ENCODE measurements at places on chromosomes 2 and 18.

DNA sequence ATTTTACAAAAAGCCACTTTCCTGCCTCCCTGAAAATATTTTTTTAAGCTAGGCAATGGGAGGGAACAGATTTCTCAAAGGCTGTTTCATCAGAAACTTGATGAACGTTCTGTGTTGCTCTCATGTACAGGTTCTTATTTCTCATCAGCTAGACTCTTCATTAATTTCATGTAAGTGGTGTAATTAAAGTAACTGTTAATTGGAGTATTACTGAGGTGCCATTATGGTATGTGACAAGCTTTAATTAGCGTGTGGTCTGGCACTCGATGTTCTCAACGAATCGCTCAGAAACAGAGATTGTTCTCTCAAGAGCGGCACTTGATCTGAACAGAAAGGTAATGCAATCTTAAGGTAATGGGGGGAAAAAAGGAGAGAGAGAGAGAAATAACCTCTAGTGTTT is 81.9 kb upstream of the MYCN start:
- no peak for DNase-seq

GRCh38 chr2:38386377-38386776 is 9.3 kb upstream of the ATL2 start:
- no peak for DNase-seq

GRCh38 chr18:8988260-8988871 is 114.1 kb upstream of the NDUFV2 start:
- peak; percentile 61 for DNase-seq

DNA sequence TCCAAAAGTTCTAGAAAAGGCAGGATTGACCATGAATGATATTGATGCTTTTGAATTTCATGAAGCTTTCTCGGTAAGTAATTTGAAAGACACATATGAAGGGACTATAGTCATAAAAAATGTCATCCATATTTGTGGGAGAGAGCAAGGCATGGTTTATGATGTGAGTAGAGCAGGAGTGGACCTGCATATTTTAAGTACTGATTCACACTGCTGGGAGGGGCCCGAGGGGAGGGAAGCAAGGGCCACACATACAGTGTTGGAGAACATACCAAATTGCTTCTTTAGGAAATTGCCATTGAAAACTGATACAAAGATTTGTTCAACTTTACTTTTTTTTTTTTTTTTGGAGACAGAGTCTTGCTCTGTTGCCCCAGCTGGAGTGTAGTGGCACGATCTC is 39.4 kb downstream of the HADHB start:
- no peak for DNase-seq

DNA sequence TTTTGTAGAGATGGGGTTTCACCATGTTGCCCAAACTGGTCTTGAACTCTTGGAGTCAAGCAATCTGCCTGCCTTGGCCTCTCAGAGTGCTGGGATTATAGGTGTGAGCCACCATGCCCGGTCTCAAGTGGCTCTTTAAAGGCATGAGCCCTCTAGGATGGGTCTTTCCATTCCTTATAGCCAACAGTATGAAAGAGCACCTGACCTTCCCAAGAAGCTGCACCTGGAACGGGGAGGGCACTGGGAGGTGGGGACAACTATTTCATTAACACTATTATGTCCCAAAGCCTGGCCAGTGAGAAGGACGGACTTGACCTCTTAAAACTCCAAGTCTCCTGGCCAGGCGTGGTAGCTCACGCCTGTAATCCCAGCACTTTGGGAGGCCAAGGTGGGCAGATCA is 149.7 kb downstream of the ZFP36L2 start:
- no peak for DNase-seq

DNA sequence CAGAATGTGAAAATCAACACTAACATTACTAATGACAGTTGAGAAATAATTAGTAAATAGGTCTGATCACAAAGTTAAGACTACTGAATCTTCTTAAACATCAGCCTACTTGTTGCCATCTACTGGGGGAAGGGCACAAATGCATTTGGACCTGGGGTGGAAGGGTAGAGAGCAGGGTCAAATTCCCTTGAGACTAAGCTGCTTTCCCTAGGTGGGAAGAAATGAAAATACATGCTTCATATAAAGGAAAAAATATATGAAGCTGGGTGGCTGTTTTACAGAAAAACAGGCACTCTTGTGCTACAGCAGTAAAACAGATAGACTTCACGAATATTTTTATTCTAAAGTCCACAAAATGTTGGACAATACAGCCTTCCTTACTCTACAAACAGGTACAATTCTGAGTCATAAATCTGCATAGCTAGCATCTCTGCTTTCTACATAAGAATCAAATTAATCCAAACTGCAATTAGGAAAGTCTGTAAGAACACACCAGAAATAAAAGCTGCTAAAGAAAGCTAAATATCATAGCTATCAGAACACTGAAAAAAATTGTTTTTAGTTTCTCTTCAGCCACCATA is 10.9 kb downstream of the TRIP12 start:
- no peak for DNase-seq

DNA sequence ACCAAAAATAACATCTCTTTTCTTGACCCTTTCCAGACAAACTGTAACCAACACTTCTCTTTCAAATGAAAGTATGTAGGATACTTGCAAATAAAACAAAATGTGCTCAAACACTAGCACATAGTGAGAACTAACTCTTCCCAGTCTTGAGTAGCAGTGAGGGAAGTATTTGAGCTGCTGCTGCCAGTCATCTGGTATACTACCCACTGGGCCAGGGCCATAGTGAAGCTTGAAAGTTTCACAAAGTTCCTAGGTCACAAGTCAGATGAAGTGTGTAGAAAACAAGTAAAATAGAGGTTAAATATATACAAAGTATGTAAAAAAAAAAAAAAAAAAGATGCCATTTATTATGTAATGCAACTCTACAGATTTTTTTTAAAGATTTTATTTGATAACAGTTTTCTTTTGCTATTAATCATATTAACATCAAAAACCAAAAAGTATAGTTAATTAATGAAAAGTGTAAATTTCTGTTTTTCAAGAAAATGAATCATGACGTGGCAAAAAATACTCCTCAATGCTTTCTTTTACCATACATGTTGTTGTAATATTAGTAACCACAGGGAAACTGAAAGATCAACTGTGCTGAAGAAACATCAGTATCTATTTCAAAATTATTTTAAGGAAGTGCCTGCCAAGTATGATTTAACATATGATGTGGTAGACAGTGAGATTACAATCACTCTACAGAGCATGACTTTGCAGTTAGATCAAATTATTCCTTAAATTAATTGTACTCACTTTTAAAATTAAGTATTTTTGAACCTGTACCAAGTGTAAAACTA is 21.6 kb upstream of the TRIB2 start:
- DNase-seq, result no peak

- no peak for DNase-seq
Observed at GRCh38 chr2:158969715-158970240, 1.3 kb downstream of the TANC1 start.

GRCh38 chr2:48380208-48380607 is 149.7 kb upstream of the STON1 start:
- DNase-seq, result no peak

DNA sequence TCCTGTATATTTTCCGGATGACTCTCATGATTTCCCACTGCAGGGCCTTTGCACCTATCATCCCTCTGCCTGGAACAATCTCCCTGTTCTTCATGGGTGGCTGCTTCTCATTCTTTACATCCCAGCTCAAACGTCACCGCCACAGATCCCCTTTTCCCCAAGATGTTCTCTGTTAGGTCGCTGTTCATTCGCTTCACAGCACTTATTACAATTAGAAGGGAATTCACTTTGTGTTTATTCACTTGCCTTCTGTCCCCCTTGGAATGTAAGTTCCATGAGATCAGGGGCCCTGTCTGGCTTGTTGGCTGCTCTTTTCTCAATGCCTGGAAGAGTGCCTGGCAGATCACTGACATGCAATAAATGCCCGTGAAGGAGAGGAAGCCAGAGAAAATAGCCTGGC is 106.7 kb downstream of the FOXI3 start:
- no peak for DNase-seq

DNA sequence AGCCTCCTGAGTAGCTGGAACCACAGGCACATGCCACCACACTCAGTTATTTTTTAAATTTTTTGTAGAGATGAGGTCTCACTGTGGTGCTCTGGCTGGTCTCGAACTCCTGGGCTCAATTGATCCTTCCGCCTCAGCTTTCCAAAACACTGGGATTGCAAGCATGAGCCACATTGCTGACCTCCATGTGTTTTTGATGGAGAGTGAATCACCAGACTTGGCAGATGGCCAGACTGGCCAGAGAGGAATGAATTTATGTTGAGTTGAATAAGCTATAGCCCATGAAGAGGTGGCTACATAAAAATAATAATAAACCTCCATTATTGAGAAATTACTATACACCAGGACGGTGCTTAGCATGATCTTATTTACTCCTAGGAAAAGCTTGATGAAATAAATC is 91.5 kb downstream of the MREG start:
- no peak for DNase-seq

GRCh38 chr2:210179351-210179990 is 8.3 kb upstream of the KANSL1L start:
- no peak for DNase-seq

GRCh38 chr18:45738660-45739059 is 14.7 kb downstream of the SLC14A1 start:
- DNase-seq, result no peak

DNA sequence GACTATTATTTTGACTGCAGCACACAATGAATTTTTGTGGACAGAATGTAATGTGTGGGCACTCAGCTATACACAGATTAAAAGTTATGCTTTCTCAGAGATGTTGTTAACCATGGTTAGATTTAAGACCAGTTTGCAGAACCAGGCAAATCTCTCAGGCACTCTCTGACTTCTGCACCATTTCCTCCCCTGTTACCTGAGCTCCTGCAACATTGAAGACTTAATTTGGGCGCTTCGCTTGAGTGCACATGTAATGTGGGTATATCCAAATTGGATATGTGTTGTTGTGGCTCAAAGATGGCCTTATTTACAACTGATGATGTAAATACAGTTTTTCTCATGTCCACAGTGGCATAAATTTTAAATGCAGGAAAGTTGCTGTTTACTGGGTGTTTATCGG is 469.4 kb downstream of the PTPRM start:
- no peak for DNase-seq

DNA sequence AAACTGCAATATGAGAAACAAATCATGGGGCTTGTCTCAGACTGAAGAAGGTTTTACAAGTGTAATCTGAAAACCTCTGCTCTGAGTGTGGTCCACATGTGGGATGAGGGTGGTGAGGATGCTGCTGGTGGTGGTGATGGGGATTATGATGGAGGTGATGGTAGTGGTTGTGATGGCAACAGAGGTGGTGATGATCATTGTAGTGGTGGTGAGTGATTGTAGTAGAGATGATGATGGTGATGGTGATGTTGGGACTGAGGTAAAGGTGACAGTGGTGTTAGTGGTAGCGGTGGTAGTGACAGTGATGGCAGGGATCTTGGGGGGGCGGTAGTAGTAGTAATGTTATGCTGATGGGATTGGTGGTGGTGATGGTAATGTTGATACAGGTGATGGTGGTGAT is 217.8 kb downstream of the ANAPC1 start:
- DNase-seq, result no peak

DNA sequence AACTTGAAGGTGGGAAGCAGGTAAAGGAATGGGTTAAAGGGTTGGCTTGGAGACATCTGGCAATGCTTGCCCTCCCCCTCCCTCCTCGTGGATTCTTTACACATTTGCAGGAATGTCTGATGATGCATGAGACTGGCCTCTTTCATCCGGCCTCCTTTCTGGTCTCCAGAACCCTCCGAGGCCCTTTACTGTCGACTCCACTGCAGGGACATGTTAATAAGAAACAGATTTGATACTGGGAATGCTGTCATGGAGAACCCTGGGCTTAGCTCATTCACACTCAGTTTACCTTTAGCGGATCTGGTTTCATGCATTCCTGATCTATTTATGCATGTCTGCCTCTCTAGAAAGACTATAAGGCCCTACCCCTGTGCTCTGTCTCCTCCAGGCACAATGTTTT is 238.7 kb downstream of the TGIF1 start:
- DNase-seq, result no peak

DNA sequence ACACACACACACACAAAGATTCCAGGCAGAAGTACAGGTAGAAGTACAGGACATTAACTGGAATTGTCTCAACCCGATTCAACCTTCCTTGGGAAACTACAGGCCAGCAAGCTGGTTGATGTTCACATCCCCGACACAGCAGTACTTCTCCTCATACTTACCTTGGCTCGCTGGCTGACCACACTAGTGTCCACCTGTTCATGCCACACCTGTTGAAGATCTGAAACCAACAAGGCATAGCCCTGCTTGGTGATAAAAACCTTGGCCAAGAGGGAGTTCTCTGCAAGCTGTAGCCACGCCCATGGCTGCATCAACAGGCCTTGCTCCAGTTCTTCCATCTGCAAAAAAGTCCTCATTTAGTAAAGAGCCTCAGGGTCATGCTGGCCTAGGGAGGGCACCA is 2.6 kb downstream of the NHEJ1 start:
- no peak for DNase-seq

DNA sequence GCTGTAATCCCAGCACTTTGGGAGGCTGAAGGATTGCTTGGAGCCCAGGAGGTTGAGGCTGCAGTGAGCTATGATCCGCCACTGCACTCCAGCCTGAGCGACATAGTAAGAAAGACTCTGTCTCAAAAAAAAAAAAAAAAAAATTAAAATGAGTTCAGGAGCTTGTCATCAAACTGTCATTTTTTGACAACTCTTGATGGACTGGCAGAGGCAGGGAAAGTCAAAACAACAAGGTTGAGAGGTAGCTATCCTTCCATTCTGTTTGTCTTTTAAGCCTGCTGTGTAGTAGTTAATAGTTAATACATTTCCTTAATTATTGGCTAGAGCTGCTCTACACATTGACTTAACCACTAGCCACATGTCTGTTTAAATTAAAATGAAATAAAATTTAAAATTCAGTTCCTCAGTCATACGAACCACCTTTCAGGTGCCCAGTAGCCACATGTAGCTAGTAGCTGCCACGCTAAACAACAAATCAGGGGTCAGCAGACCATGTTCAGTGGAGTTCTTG is 22.7 kb downstream of the DPYSL5 start:
- DNase-seq, result no peak

DNA sequence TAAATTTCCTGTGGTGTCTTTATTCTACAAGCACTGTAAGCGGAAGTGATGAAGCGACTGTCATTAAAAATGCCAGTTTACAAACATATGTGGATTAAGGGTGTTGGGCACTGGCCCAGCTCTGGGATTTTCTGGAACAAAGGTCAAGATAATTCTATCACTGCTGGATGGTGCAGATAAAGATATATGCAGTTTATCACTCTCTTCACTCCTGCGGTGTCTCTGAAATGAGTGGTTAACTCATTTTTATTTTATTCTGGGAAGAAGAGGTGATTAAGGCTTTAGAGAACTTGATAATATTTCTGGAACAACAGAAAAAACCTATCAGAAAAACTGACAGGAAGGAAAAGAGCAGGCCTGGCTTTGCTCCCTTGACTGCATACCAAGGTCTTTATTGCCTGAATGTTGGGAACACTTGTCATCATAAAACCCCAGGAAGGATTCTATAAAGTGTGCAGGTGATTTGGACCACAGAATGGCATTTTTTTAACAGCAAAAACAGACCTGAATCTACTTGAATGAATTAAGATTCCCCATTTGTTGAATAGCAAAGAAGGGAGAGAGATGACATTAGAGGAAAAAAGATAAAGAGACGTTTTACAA is 32.4 kb downstream of the ABCB11 start:
- no peak for DNase-seq

- DNase-seq, result no peak
Observed at GRCh38 chr18:39871961-39872360, 2083.1 kb upstream of the PIK3C3 start.

DNA sequence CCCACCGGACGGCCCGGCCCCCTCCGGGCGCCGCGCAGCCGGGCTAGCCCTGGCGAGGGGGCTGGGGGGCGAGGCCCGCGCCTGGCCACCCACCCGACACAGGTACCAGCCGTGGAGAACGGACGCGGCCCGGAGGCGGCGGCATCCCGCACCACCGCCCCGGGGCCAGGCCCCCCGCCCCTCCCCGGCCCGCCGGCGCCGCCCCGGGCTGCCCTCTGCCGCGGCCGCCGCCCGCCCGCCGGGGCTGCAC is 405 bp downstream of the SOS1 start:
- DNase-seq, result no peak

All from Right ventricle myocardium inferior (tissue), 1 donor.